ENCODE measurements at places on chromosomes 6 and 20.

DNA sequence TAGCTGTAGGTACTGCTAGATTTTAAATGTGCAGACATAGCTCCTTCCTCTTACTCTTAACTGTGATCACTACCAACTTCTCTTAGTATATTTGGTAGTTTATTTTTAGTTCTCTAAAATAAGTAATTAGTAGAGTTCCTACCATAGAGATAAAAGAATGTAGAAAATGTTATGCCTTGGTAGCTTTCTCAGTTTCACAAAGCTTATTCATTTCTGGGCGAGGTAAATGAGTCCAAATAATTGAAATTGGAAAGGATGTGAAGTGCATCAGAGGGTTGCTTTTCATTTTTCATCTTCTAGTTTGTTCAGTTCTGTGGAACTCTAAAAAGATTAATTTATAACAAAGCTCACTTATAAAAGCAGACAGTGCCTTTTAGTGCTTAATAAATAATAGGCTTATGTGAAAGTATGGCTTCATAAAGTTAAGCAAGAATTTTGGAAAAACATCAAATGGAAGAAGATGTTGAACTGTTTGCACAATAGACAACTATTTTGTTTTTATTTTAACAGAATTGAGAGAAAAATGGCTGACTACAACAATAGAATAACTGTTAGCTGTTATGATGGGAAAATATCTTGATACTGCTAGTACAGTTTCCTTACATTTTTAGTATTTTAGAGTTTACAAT, 303.7 kb downstream of the UTRN start:
- no peak for DNase-seq

- no peak for DNase-seq
Measured at GRCh38 chr6:56605435-56605834, 37.3 kb downstream of the DST start.

DNA sequence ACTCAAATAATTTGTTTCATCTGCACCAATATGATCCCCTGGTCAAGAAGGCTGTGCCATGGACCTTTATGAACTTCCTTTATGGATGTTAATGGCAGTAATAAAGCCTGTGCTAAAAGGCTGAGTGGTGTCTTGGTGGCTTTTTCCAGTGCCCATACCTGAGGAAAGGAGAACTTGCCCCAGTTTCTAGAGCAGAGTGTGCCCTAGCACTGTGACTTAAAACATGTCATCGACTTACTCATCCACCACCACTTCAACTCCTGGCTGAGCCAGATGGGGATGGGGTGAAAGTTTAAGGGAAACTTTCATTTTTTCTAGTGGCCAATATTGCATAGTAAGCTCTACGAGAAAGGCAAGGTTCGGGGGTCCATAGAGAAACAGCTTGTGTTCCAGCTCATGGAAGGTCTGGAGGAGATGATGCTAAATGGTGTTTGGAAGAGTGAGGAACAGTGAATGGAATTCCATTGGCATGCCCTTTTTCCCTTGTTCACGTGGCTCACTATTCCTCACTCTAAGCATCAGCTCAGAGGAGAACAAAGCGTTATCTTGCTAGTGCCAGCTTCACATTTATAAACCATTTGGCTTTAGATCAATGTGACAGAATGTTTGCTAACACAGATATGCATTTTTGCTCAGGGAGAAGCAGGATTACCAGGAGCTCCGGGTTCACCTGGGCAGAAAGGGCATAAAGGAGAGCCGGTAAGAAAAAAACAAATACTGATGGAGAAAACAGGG, 71.2 kb downstream of the COL19A1 start:
- DNase-seq, result no peak

GRCh38 chr6:105560611-105561066, 157.8 kb upstream of the PREP start:
- DNase-seq, result no peak

- no peak for DNase-seq
Measured at GRCh38 chr6:39082310-39082709, 32.7 kb downstream of the SAYSD1 start.

DNA sequence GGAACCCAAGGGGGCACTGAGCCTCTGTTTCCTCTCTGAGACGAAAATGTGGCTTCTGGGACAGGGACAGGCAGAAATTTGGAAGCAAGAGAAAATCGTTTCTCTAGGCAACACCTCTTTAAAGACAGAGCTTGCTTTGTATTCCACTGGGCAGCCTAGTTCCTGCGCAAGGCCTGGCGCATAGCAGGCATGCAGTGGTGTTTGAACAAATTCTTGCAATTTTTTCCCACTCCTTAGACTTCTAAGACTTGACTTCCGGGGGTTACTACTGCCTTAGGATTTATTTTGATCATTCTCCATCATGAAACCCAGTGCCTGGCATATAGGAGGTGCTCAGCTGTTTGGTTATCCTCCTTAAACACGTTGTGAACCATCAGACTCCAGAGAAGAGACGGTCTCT, 249.0 kb upstream of the KCNG1 start:
- DNase-seq, result no peak
